ENCODE measurements at places on chromosomes 5 and 9.

GRCh38 chr5:7515284-7515914 is 119.5 kb downstream of the ADCY2 start:
- DNase-seq, result no peak

DNA sequence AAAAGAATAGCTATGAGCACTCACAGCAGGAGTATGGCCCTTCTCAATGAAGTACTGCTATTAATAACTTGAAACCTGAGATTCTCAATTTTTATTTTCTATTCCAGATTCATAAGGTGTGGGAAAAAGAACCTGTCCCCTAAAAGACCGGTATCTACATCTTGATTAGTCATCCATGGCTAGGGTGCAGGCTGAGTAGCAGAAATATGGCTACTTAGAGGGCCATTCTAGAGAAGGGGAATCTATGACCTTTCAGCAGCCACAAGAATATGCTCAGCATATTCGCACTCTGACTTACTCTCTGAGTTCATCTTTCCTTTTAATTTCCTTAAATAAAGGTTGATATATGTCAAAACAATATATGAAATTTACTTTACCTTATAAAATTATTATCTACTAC is 27.7 kb downstream of the WDR36 start:
- DNase-seq, result no peak

DNA sequence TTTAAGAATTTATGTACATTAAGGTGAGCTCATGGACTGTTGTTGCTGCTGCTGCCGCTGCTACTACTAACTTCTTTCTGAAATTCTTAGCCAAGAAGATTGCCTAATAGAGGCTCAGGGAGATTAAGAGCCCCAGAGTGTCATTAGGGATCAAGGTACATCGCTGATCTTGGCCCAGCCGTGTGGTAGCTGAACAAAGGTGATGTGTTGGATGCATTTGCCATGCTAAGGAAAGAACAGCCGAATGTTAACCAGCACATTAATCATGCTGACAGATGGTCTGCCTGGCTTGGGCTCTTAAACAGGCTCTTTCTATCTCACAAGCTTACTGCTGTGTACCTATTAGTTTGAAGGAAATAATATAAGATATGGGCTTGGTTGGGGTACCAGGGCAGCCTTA is 137.1 kb downstream of the KCTD16 start:
- DNase-seq, result no peak

- DNase-seq, result no peak
These were observed 15.1 kb downstream of the ABCA2 start for GRCh38 chr9:137012694-137013570.

- no peak for DNase-seq
These were observed 20.4 kb upstream of the RPS14 start for GRCh38 chr5:150469718-150470469.

DNA sequence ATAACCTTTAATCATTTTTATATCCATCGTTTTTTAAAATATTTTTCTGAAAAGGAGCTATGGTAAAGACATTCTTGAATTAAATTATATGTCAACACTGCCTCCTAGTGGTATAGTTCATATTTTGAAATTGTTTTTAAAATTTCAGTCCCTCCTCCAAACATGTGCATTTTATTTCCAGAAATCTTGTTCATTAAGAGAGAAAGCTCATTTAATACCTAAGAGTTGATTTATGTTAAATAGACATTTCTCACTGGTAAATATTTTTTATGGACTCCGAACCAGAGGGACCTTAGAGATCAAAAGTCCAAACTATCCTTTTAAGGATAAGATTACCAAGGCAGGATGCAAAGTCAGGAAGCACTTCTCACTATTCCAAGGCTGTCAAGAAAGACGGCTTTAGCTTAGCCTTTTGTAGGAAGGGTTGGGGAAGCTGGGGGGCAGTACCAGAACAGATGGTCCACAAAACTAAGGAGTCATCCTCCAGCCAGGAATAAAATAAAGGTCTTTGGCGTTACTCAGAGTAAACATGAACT is 21.6 kb downstream of the BHMT start:
- no peak for DNase-seq

GRCh38 chr5:110917161-110917875 is 154.2 kb upstream of the TSLP start:
- DNase-seq, result no peak

DNA sequence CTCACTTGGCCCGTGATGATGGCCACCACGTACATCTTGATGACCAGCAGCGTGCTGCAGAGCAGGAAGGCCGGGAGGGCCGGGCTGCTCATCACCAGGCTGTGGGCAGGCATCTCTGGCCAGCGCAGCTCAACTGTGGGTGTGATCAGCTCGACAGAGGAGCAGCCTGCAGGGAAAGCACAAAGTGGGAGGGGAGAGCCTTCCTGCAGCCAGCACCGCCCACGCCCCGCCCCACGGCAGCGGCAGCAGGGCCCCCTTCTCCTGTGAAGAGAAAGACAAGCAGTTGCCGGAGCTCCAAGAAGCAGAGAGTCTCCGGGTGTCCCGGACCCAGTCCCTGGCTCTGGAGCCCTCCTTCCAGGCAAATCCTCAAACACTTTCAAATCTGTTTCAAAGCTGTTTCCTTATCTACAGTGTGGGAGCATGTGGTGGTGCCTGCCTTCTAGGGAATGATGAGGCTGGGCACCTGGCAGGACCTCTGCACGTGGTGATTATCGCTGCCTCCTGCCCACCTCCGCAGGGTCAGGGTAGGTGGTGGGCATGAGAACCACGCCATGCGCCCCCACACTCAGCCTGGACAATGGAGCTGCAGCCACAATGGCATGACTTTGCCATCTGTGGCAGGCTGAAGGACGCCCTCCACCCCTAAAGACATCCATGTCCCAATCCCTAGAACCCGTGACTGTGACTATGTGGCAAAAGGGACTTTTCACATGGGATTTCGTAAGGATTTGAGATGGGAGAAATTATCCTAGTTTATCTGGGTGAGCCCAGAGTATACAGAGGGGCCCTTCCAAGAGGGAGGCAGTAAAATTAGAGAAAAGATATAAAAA is at the start of gene PTGES:
Gene PTGES (minus strand): TSS at position 143 of the 830 bp plus-strand sequence. CDS start 30 bp downstream, at position 113.
- no peak for DNase-seq

- DNase-seq, result no peak
These were observed 723.8 kb upstream of the EDIL3 start for GRCh38 chr5:85108471-85108870.

DNA sequence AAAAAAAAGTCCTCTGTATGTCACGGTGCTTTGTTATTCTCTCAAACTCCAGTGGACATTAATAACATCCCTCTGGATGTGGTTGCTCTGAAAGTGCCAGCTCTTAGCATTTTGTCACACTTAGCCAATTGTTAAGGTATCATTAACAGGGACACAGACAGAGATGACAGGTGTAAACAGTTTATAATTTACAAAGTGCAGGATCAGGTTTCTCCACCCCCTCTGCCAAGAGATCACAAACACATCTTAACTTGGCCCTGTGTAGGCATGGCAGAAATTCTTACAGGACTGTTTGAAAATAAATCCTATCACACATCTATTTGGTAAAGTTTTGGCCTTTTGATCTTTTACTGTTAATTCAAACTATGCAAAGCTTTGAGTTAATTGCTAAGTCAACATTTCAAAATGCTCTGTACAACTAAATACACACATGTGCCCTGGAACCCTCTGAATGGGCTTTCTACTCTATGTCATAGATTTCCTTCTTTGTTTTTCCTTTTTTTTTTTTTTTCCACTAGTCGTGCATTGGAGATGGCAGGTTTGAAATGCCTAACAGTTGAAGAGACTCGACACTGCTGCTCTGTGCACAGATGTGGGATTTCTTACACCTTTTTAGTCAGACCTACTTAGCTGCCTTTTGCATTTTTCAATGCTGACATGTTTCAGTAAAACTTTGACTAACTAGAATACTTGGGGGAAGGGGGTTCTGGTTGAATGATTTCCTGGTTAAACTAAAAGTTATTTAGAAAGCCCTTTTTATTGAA is 41.7 kb downstream of the SEMA6A start:
- no peak for DNase-seq

GRCh38 chr5:38666668-38667498 is 110.4 kb upstream of the LIFR start:
- no peak for DNase-seq

DNA sequence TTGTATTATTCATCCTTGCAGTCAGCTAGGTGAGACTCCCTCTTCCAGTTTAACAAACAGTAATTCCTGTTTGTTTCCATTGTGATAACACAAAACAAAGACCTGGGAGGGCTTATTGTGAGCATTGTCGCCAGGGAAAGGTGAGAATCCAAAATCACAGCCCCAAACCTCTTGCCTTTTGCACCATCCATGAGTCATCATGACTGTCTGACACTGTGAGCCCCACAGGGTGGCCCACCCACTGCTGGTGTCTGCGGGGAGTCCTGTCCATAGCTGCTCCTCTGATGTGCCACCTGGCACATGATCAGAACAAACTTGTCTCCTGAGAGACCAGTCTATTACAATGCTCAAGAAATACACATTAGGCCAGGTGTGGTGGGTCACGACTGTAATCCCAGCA is 33.7 kb upstream of the S1PR3 start:
- DNase-seq, result no peak

DNA sequence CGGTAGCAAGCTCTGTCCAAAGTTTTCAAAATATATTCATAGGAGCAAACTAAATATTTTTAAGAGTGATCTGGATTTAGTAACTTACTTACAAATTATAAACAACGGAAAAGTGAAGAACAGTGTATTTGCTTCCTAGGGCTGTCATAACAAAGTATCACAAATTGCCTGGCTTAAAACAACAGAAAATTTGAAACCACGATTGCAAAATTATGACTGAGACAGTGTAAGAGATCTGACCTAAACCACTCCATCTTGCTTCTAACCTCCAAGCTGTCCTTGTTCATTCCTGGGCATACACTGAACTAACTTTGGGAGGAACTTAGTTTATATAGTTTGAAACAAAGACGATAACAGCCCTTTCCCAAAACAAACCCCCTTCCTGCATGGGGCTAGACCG is 202.0 kb upstream of the CDH6 start:
- DNase-seq, result no peak

- no peak for DNase-seq
These were observed 19.6 kb upstream of the TOMM5 start for GRCh38 chr9:37611961-37612360.

DNA sequence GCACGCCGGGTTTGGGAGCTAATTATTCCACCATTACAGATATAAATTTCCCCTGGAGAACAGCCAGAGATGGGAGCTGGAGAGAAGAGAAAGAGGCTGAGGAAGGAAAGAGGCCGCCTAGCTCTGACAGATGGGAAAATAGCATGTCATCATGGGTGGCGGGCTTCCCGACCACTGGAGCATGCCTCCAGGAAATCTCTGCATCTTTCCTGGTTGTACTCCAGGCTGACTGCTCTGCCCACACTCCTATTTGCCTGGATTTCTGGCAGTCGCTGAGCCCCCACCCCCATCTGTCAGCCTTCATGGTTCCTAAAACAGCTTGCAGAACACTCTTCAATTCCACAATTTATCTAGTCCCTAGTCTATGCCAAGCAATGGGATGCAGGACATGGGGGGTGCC is 14.3 kb upstream of the GABRP start:
- no peak for DNase-seq

GRCh38 chr5:36073595-36074216 is 7.0 kb upstream of the UGT3A2 start:
- no peak for DNase-seq

DNA sequence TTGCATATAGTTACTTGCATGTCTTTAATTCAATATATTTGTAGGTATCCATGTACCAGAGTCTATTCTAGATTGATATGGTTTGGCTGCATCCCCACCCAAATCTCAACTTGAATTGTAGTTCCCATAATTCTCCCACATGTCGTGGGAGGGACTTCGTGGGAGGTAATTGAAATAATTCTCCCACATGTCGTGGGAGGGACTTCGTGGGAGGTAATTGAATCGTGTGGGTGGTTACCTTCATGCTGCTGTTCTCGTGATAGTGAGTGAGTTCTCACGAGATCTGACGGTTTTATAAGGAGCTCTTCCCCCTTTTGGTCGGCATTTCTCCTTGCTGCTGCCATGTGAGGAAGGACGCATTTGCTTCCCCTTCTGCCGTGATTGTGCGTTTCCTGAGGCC is 16.5 kb downstream of the FBXL7 start:
- DNase-seq, result no peak

GRCh38 chr5:150658699-150659265 is 2.3 kb upstream of the MYOZ3 start:
- no peak for DNase-seq

GRCh38 chr5:79513308-79513703 is 628 bp downstream of the HOMER1 start:
- DNase-seq, result no peak

- DNase-seq, result no peak
These were observed 670 bp upstream of the PURA start for GRCh38 chr5:140113180-140113698.

DNA sequence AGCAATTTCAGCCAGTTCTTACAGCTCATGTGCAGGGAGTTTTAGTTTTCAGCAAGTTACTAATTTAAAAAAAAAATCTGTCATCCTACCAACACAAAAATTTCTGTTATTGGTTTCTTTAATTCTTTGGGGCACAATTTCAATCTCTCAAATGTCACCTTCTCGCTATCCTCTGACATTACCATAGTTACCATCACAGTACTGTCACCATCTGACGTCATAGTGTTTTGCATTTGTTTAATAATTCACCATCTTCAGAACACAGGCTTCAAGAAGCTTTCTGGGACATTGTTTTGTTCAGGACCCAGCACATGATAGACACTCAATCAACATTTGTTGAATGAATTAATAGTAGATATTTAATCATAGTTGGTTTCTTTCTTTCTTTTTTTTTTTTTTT is 155.1 kb downstream of the PDZD2 start:
- DNase-seq, result no peak

GRCh38 chr9:92328225-92328624 is 2.5 kb downstream of the CENPP start:
- DNase-seq, result no peak

- DNase-seq, result no peak
These were observed 14.6 kb upstream of the TCF7 start for GRCh38 chr5:134099939-134100282.

- DNase-seq, result no peak
These were observed 102.2 kb downstream of the MAP1B start for GRCh38 chr5:72209147-72210115.

GRCh38 chr9:104506565-104506964 is 2.5 kb downstream of the OR13F1 start:
- DNase-seq, result no peak

DNA sequence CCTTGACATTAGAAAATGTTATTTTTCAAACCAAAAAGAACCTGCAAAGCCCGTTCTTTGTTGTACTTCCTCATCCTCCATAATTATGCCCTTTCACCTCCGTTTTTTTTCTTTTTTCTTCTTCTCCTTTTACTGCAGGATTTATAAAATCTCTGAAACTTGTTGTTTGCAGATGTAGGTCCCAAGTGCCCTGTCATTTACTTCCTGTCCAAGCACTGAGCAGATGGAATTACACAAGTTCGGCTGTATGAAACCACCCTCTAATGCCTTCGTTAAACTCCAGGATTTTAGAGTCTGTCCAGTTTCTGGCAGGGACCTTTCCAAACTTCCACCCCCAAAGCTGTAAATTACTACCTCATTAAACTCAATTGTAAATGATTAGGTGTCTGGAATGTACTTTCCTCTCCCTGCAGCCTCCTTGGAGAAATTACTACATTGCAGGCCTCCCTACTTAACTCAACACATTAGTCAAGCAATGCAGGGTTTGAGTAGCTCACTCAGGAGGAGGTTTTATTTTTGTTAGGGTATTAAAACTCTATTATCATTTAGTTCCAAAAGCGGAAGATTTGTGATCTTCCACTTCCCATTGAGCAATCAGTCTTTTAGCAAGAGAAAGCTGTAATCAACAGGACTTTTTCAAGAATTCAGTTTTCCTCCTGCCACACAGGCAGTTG is 125.6 kb upstream of the LPAR1 start:
- no peak for DNase-seq

GRCh38 chr5:116045821-116046220 is 13.5 kb downstream of the ARL14EPL start:
- no peak for DNase-seq

GRCh38 chr5:765948-766631 is 18.4 kb downstream of the ZDHHC11B start:
- DNase-seq, result no peak
